Fibroblast of upper back skin (primary cell): ENCODE measurements at places on chromosomes 4 and X.

GRCh38 chr4:38781854-38782261 lies 932 bp downstream of the TLR10 start:
- DNase-seq: no peak

DNA sequence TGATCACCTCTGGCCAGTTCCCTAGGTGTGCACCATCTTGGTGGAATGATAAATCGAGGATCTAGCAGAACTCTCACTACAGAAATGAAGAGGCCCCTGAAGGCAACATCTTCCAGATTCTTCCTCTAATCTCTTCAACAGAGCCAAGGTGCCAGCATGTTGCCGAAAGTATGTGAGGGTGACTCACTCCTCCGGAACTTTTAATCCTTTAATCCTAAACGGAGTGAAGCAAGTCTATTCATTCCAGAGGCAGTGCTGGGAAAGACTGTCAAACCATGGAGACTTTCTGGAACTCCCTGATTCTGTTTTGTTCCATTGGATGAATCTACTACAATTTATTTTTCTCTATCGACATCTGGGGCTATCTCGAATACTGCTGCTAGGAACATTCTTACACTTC lies 68.7 kb downstream of the SUPT20HL2 start:
- DNase-seq: peak; percentile 75

DNA sequence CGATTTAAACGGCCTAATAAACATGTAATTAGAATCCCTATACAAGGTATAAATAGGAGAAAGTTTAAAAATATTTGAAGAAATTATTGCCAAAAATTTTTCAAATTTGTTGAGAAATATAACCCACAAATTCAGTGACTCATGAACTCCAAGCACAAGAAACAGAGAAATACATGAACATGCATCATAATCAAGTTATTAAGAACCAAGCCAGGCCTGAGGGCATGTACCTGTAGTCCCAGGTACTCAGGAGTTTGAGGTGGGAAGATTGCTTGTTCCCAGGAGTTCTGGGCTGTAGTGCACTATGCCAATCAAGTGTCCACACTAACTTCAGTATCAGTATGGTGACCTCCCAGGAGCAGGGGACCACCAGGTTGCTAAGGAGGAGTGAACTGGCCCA lies 341.9 kb downstream of the CAMK2D start:
- no peak for DNase-seq

DNA sequence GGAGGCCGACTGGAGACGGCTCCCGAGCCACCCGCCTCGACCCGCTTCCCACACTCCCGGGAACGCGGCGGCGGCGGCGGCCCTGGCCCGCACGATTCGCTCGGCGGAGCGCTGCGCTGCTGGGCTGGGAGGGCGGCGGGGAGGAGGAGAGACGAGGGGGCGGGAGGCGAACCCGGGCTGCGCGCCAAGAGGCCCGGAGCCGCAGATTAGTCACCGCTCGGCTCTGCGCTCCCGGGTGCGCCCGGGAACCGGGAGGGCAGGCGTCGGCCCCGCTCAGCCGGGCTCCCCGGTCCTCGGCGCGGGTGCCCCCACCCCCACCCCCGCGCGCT lies 11.2 kb upstream of the BCOR start:
- peak; percentile 77 for DNase-seq

DNA sequence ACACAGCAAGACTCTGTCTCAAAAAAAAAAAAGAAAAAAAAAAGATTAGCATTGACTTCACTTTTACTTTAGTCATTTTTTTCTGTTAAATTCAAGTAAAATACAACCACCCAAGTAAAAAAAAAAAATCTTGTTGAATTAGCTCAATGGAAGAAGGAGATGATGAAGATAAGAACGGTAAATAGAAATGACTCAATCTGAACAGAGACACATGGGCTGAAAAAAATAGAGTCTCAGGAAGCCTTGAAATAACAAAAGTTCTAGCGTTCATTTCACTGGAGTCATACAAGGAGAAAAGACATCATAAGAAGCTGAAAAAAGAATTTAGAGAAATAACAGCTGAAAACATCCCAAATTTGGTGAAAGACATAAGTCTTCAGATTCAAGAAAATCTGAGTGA lies 75.5 kb downstream of the CASP3 start:
- DNase-seq: no peak

- DNase-seq: no peak
These were observed 17.2 kb upstream of the SMIM14 start for GRCh38 chr4:39655876-39656275.

DNA sequence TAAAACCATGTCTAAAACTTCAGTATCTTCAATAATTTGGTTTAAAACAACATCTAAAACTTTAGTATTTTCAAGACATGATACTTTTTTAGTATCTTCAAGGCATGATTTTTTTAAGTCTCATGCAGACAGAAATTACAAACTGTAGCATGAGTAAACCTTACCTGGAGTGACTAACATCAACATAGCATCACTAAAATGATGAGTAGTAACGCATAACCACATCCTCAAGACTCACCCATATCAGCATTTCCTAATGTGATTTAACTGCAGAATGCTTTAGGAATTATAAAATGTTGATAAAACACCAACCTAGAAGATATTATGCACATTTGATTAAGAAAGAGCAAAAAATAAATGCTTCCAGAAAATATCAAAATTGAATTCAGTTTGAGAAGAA lies 19.7 kb upstream of the EDNRA start:
- no peak for DNase-seq

- no peak for DNase-seq
These were observed 255.8 kb upstream of the ZFP42 start for GRCh38 chr4:187739771-187740170.

DNA sequence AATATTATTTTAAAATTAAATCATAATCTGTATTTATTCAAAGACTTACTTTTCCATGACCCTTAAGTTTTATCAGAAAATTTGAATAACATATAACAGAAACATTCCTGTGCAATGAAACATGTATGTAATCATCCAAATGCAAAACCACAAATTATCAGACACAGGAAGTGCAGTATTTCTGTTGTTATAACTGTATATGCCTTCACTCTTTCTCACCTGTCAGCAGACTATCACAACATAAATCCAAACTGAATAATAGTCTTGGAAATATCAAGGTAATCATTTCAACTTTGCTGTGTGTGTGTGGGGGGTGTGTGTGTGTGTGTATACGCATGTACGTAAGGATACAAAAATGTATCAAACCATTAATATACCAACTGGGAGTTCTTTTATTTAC lies 285.9 kb downstream of the SLC7A11 start:
- DNase-seq: peak; percentile 58

GRCh38 chr4:27000820-27001219 lies 140.2 kb downstream of the STIM2 start:
- no peak for DNase-seq
